ENCODE measurements at places on chromosomes 5 and 9. TPM values are rescaled to one million over a fixed set of nuclear protein-coding genes. Genes with fewer than 3 reads are reported as not detected.

- no peak for DNase-seq
These were observed 28.7 kb upstream of the ABL1 start for GRCh38 chr9:130806327-130806716.

- DNase-seq, result no peak
These were observed 2.1 kb upstream of the HAND1 start for GRCh38 chr5:154479944-154480750.

DNA sequence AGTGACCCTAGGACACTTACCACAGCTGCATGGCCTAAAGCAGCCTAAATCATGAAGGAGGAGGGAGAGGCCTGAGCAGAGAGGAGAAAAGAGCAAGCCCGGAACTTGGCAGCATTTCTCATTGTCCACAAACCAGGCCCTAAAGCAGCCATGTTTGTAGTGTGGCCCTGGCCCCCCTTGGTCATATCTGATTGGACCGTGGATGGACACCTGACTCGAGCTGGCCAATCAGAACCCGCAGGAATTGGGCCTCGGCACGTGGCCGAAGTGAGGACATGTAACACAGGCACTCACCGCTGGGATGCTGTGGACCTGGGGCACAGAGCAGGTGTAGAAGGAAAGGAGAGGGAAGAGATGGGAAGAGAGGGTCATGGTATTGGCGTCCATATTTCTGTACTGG lies 56.9 kb downstream of the ASS1 start:
- DNase-seq, result no peak

DNA sequence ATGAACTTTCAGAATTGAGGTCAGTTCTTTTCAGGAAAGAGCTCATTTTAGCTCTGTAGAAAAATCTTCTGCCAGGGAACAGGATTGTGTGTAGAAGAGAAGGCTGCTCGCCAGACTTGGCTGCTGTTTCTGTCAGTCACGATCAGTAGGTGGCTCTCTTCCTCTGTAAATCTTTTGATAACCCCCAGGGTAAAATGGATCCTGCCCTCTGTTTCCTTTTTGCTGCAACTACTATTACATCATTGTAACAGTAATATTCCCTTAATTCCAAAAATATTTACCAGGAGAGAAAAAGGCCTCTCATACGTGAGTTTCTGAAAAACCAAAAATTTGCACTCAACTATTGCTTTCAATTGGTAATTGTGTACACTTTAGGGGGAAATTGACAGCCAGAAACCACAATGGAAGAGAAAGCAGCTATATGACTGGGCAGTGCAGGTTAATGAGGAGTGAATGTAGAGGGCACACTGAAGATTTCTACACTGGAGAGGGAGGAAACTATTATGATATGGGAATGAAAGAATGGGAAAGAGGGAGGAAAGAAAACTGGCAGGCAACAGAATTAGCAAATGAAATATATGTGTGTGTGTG lies 12.3 kb downstream of the IFNA21 start:
- peak; percentile 1 for DNase-seq

The HBEGF gene
- total RNA-seq, result 27.1 TPM

DNA sequence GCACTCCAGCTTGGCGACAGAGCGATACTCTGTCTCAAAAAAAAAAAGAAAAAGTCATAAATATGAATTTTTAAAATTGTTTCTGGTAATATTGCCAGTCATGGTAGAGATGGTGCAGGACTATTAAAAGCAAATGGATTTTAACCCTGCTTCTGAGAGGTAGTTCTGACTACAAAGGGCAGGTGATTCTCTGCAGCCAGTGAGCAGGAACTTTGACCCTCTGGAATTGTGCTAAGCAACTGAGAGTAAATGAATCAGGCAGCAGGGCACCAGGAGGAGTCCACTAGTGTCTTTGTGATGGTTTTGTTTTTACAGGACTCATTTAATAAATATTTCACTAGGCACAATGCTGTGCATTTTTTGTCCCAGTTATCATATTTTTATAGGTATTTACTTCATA lies 781.2 kb downstream of the TLE4 start:
- no peak for DNase-seq

The MYO10 gene
- total RNA-seq, result 40.6 TPM

The SLC6A3 gene
- 0.95 TPM for total RNA-seq

GRCh38 chr5:58357799-58358500 lies 101.9 kb downstream of the PLK2 start:
- DNase-seq, result no peak

The SPATA31C1 gene
- not detected for total RNA-seq

The PCDHGA11 gene
- 11.1 TPM for total RNA-seq

DNA sequence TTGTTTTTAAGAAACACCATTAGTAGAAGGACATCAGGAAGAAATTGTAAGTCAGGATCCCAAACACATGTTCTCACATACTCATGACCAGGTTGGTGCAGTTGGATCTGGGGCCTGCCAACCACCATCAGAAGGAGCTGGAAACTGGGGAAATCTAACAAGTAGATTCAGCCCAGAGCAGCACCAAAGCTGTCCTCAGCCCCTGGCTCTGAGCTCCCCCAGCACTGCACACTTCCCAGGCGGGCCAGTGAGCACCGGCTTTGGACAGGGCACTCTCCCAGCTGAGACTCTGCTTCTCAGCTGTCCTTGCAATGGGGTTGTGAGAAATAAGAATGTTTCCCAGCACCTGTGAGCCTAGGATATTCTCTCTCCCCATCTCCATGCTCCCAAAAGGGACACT lies 162.5 kb downstream of the PAX5 start:
- no peak for DNase-seq

DNA sequence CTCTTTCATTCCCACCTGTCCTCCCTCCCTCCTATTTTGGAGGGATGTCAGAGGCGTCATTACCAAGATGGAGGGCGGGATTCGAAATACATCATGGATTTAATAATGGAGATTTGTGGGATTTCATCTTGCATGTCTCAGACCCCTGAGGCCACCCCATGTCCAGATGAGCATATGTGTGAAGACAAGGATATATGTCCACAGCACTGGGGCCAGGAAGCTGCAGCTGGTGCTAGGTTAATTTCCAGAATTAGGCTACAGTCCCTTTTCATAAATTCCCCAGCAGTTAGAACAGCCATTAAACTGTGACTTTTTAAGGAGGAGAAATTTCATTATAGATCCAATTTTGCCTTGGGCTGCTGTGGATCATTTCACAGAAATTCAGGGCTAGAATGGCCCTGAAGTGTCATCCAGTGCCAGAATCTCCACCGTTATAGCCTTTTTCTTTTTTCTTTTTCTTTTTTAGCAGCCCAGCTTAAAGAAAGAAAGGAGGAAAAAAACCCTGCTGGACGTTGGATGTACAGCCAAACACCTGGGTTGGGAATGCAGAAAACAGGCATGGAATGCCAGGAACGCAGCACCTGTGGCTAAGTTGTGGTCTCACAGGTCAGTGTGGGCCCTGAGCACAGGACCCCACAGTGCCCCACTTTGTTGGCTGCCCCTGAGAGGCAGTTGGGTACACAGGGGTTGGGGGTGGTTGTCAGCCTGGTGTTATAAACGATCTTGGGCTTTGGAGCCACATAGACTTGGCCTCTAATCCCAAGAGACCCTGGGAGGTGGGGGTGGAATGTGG lies 50.2 kb upstream of the CXCL14 start:
- DNase-seq, result no peak

- DNase-seq, result peak; percentile 63
These were observed 32.2 kb downstream of the PCDH1 start for GRCh38 chr5:141846031-141846430.

DNA sequence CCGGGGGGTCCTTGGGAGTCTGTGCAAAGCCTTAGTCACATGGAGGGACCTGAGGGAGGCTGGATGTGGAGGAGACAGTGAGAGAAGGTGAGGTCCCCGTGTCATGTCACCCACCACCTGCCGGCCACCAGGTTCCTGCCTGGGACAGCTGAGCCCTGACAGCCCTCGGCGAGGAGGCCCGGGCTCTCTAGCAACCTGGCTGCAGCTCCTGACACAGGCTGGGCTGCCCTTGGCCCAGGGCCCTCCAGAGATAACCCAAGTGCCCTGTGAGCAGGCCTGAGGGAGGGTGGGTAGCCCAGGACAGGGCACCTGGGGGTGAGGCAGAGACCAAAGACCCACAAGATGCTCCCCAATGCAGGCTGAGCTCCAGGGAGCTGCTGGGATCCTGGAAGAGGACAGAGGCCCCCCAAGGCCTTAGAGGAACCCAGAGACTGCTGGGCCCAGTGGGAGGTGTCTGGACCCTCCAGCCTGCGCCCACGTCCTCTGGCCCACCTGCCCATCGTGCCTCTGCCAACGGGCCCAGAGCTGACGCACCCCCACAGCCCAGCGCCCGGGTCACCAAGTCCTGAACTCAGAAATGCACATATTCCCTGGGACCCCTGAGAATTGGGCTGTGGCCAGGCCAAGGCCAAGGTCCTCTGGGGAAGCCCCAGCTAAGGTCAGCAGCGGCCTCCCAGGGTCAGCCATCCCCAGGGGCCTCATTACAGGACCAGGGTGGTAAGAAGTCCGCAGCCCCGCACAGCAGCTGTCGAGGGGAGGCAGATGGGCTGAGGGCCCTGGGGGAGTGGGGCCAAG lies 8.8 kb upstream of the PTGDS start:
- DNase-seq, result no peak

The PCDHB9 gene
- total RNA-seq, result 1.8 TPM

GRCh38 chr5:146363161-146363874 lies 24.7 kb downstream of the POU4F3 start:
- no peak for DNase-seq

The ACSL6 gene
- total RNA-seq, result 6.7 TPM

The F2R gene
- total RNA-seq, result 31.8 TPM

The C9orf85 gene
- 8.3 TPM for total RNA-seq

The DRD1 gene
- total RNA-seq, result 1.5 TPM

DNA sequence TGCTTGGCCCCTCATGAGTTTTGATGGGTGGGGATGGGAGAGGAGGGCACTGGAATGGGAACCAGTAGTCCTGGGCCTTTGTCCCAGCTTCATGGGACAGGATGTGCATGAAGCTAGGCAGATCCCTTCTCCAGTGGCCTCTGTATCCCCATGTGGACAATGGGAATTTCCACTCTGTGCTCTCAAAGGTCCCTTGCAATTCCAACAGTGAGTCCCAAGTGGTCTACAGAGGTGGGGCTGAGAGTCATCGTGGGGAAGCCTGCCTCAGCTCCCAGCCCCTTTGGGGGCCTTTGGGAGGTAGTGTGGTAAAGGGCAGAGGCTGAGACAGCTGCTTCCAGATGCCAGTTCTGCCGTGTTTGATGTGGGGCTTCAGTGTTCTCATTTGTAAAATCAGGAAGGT lies 1.9 kb upstream of the PHYHD1 start:
- no peak for DNase-seq

The SLC6A19 gene
- total RNA-seq, result 0.06 TPM

DNA sequence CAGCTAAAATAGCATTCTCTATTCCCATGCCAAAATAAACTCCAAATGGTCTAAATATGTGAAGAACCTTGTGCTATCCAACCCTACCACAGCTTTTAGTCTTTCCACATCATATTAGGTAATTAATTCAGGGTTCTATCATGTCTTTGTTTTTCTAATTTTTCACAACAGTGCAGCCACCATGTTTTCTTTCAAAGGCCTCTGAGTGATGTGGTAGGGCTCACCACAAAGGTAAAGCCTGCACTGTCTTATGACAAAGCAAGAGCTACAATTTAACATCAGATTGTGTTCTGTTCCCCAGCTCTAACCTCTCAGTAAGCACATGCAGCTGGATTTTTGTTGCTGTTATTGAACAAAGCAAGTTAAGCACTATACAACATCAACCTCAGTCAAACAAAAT lies 52.4 kb downstream of the MEF2C start:
- no peak for DNase-seq

- DNase-seq, result peak; percentile 90
These were observed 398 bp upstream of the BASP1 start for GRCh38 chr5:17216974-17217492.

DNA sequence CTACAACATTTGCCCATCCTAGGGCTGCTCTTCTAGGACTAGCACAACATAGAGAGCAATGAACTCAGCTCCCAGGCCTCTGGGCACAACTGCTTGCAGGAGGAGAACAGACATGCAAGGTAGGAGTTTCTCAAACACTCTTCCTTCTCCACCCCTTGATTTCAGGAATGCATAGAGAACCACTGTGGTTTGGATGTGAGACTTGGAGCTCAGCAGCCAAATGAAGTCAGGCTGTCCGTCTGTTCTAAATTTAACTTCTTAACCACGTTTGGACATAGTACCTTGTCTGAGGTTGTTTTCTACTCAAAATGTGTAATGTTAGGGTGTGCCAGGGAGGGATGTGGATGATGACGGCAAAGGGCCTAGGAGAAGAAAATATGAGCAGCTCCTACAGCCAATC lies 515.1 kb upstream of the TNC start:
- DNase-seq, result no peak

GRCh38 chr9:127825319-127826051 lies 22.8 kb downstream of the FPGS start:
- DNase-seq, result peak; percentile 64

DNA sequence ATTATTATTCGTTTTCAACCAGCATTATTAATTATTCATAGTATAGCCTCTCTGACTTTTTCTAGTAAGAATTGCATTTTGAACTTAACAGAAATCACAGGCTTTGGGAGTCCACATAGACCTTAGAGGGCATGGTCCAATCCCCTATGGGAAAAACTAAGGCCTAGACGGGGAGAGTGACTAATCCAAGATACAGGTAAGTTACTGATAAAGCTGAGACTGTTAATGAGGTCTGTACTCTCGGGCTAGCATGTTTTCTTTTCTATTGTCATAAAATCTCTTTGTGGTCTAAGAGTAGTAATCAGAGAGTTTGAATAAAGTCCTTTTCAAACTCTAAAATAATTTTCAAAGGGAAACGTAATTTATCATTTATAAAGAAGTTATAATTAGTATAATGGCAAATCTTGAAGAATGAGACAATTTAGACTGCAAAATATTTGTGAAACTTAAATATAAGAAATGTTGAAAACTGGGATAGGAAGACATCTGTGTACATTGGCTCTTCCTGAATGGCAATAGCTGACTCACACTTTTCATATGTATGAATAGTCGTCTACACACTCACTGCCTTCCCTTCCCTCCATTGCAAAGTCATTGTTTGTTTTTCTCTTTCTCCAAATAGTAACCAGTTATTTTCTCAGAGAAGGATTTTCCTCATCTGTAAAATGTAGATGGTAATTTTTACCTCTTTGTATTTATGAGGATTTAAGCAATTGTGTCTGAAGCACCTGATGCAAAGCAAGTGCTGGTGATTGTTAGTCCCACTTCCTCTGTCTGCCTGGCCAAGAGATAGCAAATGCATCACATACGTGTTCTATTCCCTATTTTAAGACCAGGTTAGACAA lies 207.9 kb upstream of the CD180 start:
- no peak for DNase-seq
